ENCODE measurements at places on chromosomes 7 and 10.

DNA sequence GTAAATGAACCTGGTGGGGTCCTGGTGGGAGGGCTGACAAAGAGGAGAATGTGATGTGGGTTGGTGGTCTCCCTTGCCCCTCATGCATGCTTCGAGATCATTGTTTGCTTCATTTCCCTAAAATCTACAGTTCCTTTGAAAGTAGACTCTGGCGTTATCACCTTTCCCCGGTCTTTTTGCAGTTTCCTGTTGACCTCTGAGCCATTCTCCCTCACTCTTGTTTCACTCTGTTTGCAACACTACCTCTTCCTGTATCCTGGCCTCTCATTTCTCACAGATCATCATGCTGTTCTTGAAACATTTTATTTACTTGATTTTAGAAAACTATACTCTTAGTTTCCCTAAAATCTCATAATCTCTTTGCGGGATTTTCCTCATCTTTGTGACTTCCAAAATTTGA is 179.8 kb downstream of the WNT2 start:
- DNase-seq, result no peak

GRCh38 chr10:51183783-51184182 is 109.5 kb downstream of the PRKG1 start:
- DNase-seq, result no peak

- no peak for DNase-seq
Measured at GRCh38 chr10:23362069-23362830, 17.7 kb upstream of the C10orf67 start.

GRCh38 chr10:101588879-101589278 is 758 bp downstream of the DPCD start:
- DNase-seq, result no peak

DNA sequence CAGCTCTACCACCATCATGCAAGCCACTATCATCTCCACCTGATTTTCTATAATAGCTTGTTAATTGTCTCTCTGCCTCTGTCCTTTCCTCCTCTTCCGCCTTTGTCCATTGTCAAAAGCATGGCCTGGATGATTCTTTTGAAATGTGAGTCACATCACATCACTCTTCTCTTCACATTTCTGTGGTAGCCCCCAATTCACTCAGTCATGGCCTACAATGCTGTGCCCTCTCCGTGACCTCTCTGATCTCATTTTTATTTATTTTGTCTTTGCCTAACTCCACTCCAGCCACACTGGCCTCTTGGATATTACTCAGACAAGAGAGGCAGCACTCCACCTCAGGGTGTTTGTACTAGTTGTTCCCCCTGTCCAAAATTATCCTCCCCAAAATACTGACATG is 4.9 kb upstream of the ABCB4 start:
- no peak for DNase-seq

DNA sequence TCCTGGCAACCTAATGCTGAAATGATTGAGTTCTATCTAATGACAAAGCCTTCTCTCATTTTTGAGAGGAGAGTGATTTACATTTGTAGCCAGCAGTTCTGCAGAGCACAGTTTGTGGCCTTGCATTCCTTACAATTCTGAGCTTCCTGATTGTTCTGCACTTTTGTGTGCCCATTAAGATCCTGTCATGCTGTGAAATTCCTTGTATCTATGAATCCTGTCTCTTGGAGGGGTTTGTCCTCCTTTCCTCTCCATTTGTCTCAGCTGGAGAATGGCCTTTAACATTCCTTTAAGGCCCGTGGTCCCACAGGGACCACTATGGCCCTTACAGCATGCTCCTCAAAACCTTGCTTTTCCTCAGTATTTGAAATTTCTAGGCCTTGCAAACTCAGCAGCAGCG is 10.4 kb downstream of the KLHL7 start:
- DNase-seq, result no peak

All from NCI-H2029 (cell line).